NCI-H1105 treated with DMSO at 0.1 percent for 48 hours (cell line): ENCODE measurements at places on chromosomes 13 and 19.

GRCh38 chr19:17370026-17370587, 7.0 kb downstream of the PLVAP start:
- no peak for DNase-seq

DNA sequence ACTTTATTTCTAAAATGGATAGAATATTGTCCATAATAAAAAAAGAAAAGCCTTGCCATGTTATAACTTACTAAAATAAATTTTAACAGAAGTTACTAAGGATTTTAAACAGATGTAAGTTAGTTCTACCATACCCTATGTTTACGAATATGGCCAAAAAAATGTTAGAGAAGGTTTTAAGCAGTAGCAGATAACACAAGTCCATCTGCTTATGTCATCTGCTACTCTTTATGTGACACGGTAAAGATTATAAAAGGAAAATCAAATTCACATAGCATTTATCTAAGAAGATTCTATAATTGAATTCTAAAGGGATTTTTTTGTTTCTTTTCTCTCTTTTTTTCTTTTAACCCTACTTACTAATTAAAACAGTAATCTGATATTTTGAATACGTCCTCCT, 114.2 kb upstream of the MIR17HG start:
- no peak for DNase-seq

DNA sequence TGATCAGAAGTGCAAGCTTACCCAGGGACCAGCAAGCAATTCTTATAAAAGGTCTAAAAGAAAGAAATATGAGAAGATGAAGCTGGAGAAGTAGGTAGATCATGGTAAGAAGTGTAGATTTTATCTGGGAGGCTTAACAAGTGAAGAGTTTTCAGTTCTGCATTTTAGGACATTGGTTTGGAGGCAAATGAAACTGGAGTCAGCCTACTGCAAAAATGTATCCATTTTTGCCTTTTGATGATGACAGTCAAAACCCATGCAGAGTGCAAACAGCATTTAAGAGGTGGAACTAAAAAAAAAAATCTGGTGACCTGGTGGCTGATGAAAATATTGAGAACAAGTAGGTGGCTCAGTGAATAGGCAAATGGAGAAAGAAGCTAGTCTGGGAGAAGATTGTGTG, 216.9 kb downstream of the DNAJC15 start:
- DNase-seq = no peak

DNA sequence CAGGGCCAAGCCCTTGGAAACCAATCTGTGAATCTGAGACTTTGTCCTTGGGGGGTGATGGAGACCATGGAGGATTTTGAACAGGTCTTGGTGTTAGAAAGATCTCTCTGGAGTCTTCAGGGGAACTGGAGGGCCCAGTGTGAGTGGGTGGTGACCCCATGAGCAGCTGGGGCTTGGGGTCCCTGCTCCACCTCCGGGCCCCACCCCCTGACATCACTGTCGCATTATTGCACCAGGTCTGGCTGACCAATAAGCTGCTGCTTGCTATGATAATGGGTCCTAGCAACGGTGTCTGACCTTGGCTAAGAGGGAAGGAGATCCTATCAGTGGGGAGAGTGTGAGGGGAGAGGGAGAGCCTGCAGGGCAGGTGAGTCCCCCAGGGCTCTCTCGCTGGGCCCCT, at the start of gene IRGC:
Gene IRGC (plus strand): TSS at position 301 of the 400 bp plus-strand sequence. CDS start 2,483 bp downstream, outside the sequence.
- DNase-seq = no peak

DNA sequence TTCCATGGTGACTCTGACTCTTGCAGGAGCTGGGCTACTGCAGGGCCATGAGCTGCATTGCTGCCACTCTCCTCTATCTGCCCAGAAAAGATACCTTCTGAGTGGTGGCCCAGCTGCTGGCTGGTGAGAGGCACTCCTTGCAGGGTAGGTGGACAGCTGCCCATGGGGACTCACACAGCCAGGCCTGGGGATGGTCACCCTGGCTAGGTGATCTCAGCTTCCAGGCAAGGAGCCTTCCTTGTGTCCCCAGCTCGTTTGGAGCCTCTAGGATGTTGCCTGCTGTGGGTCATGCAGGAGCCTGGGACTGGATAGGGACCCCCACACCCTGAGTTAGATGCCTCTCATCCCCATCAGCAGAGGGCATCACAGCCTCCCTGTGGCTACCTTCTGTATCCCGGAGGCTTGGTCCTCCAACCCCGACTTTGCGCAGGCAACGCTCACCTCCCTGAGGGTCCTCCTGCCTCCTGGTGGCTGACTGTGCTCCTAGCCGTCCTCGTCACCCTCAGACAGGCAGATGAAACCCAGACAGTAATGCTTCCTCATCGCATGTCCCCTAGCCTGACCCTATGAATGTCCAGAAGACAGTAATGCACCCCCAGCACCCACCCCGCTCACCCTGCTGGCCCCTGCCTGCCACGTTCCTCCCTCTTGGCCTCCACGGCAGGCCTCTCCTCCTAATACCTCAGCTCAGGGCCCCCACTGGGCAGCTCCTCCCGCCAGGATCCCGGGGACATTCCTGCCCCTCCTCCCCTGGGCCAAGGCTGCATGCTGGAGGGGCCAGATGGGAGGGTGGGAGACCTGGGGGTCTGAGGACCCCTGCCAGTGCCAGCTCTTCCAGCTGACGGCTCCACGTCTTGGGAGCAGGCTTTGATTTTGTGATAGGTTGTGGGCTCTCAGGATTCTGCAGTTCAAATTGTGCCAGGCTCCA, 13.6 kb upstream of the ZNF14 start:
- no peak for DNase-seq

DNA sequence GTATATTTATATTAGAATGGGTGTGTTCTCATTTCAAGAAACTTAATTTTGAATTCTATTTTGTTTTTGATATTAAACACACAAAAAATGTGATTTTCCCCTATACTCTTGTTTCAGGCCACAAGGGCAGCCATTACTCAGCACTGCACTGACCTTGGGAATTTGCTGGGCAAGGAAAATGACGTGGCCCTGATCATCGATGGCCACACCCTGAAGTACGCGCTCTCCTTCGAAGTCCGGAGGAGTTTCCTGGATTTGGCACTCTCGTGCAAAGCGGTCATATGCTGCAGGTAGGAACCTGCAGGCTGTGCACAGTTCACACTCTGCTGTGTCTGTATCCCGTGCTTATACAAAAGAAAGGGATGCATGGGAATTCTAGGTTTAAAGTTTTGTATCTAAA, 327.3 kb downstream of the ATP8A2 start:
- DNase-seq = no peak

- DNase-seq = peak; percentile 81
Observed at GRCh38 chr19:54708781-54709180, 15.5 kb upstream of the KIR3DL3 start.

DNA sequence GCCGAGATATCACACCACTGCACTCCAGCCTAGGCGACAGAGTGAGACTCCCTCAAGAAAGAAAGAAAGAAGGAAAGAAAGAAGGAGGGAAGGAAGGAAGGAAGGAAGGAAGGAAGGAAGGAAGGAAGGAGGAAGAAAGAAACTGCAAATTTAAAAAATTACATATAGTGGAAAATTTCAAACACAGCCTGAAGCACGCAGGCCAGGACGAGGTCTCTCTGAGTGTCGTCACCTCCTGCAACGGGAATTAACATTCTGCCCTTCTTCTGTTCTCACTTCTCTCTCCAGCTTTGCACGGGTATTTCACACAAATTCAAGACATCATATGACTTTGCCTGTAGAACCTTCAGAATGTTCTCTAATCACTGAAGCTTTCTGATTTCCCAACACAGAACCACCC, 108.2 kb downstream of the GNG7 start:
- DNase-seq = no peak

DNA sequence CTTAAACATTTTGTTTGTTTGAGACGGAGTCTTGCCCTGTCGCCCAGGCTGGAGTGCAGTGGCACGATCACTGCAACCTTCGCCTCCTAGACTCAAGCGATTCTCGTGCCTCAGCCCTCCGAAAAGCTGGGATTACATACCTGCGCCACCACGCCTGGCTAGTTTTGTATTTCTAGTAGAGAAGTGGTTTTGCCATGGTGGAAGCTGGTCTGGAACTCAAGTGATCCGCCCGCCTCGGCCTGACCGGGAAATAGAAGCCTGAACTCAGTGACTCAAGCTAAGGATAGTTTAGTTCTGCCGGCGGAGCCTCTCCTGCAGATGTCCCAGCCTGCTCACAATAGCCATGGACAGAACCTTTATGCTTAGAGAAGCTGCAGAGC, 53.0 kb upstream of the ZNF254 start:
- DNase-seq = peak; percentile 52

- DNase-seq = peak; percentile 18
Observed at GRCh38 chr13:100541897-100542825, 46.4 kb downstream of the GGACT start.

- no peak for DNase-seq
Observed at GRCh38 chr13:105491345-105491744, 1044.1 kb downstream of the EFNB2 start.

- no peak for DNase-seq
Observed at GRCh38 chr19:41577833-41578232, 1.9 kb downstream of the CEACAM21 start.

DNA sequence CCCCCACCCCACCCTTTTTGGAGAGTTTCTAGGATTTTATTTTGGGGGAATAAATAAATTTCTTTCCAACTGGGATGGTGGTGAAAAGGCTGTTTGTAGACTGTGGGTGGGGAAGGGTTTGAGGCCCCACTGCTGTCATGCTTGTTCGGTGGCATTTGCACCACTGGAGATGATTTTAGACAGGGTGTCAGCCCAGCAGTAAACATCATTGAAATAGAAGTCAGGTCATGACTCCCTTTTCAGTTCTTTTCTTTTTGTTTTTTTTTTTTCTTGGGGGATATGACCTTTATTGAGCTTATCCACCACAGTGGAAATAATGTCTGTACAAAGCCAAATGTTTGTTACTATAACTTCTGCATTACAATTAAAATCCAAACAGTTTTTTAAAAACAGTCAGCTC, 14.1 kb downstream of the UBAC2 start:
- DNase-seq = no peak

- no peak for DNase-seq
Observed at GRCh38 chr13:36261976-36262375, 35.6 kb downstream of the CCDC169 start.

- DNase-seq = no peak
Observed at GRCh38 chr13:29964181-29964845, 113.9 kb upstream of the UBL3 start.

GRCh38 chr19:16612636-16613035, 15.4 kb downstream of the MED26 start:
- DNase-seq = no peak

- no peak for DNase-seq
Observed at GRCh38 chr19:10593820-10594637, 6.9 kb upstream of the AP1M2 start.

- no peak for DNase-seq
Observed at GRCh38 chr19:34269081-34269480, 14.7 kb downstream of the GARRE1 start.
